ENCODE measurements at places on chromosomes 5 and 9.
A peak's percentile ranks its signal among the peaks of the same experiment; 100 is the strongest.

- DNase-seq = peak; percentile 22
Observed at GRCh38 chr9:109244179-109245132, 76.4 kb downstream of the EPB41L4B start.

DNA sequence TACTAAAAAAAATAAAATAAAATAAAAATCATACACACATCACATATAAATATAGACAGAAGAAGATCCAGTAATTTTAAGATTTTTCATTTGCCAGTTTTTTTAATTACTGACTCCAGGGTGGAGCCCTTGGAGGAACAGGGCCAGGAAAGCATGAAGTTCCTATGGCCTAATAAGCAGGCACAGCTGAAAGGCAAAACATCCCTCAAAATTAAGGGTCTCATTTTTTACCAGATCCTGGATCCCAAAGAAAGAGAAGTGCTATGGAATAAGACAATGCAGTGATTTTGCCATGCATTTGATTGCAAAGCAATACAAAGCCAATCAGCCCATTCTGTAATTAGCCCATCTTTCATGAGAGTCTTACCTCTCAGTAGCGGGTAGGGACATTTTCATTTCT, 11.3 kb upstream of the DTWD2 start:
- DNase-seq = no peak

- no peak for DNase-seq
Observed at GRCh38 chr5:84585218-84585617, 200.5 kb upstream of the EDIL3 start.

DNA sequence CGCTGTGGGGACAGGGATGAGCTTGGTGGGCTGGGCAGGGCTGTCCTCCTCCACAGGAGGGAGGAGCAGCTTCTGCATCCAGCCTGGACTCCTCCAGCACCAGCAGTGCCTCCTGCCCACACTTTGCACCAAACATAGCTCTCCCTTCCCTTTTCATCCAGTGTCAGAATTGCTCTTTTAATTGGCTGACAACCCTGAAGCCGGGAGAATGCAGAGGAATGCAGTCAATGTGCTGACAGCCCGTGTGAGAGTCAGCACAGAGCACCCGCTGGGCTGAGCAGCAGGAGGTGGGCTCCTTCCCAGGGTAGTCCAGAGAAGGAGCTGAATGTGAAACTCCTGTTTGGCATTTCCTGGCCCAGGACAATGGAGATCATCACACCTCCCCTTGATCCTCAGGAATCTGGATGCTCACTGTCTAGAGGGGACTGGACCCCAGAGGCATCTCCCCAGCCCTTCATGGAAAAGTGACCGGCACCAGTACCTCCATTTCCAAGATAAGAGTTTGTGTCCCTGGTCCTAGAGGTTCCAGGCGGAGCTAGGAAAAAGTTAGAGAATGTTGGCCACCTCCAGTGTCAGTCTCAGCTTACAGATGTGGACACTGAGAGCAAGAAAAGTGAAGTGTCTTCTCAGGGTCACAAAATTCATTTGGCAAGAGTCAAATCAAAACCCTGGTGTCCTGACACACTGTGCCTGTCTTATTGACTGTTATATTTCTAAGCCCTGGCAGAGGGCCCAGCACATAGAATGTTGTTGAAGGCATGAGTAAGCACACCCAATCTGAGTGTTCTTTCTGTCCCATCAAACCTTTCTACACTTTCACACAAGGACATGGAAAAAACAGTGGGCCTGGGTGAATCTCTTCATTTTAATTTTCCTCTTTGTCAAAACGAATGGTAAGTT, 202.1 kb downstream of the SNX18 start:
- no peak for DNase-seq
